Esophagus squamous epithelium (tissue), 5 donors: ENCODE measurements at places on chromosomes 6 and 20. TPM values are rescaled to one million over a fixed set of nuclear protein-coding genes. Genes with fewer than 3 reads are reported as not detected.

- H3K27ac ChIP-seq, result peak overlapping the region; percentile 12
- no peak for DNase-seq
- no peak overlapping the region for H3K4me3 ChIP-seq
- no peaks in the 10 kb centered on the region for H3K36me3 ChIP-seq
These were observed 8.5 kb downstream of the NRN1 start for GRCh38 chr6:5998236-5998635.

DNA sequence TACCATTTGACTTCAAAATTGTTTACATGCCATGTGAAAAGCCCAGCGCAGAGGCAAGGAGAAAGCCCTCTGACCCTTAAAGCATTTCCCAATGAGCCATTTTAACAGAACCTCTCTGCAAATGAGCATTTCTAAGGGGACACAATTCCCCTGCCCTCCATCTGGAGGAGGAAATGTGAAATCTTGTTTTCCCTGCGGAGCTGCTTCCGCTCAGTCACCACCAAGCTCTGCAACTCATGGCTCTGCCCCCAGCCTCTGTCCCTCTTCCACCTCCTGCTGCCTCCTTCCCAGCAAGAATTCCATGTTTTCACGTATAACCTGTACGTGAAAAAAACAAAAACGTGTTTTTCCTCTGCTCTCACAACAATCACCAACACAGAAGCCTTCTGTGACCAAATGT is 12.3 kb downstream of the RIN2 start:
- H3K4me3 ChIP-seq, result no peak overlapping the region
- H3K36me3 ChIP-seq, result no peaks in the 10 kb centered on the region
- no peak for DNase-seq
- H3K4me1 ChIP-seq, result peaks cover 2% of the 10 kb centered on the region
- H3K27me3 ChIP-seq, result no peaks in the 10 kb centered on the region
- H3K27ac ChIP-seq, result no peak overlapping the region

Gene BANF2
- total RNA-seq, result not detected

DNA sequence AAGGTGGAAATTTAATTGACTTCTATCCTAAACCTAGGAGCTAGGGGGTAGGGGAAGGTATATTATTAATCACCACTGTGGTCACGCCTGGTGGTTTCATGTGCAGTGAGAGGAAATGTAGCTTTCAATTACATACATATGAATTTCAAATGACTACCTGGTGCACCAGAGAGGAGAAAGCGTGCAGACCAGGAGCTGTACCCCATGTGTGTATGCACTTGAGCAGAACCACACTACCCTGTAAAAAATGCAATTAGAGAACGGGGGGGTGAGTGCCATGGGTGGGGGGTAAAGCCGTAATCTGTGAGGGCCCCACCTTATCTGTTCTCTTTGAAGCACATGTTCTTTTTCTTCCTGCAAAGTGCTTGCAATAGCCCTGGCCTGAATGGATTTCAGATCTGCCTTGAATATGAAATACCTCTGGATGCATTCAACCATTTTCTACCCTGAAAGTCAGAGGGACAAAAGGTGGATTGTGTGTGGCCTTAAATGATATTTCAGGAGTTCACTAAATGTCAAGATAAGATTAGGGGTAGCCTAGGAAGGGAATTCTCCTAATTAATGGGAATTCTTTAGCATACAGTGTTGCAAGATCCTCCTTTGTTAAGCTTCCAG is 30.9 kb upstream of the EDN3 start:
- no peaks in the 10 kb centered on the region for H3K4me1 ChIP-seq
- no peaks in the 10 kb centered on the region for H3K36me3 ChIP-seq
- H3K27me3 ChIP-seq, result no peaks in the 10 kb centered on the region
- no peak for DNase-seq
- H3K27ac ChIP-seq, result no peak overlapping the region
- no peak overlapping the region for H3K4me3 ChIP-seq

- no peaks in the 10 kb centered on the region for H3K36me3 ChIP-seq
- H3K27me3 ChIP-seq, result peaks cover 98% of the 10 kb centered on the region
- no peak overlapping the region for H3K4me3 ChIP-seq
- DNase-seq, result no peak
- no peaks in the 10 kb centered on the region for H3K4me1 ChIP-seq
These were observed 106.6 kb downstream of the TRIM27 start for GRCh38 chr6:28816909-28817807.

Gene AVP
- total RNA-seq, result not detected

DNA sequence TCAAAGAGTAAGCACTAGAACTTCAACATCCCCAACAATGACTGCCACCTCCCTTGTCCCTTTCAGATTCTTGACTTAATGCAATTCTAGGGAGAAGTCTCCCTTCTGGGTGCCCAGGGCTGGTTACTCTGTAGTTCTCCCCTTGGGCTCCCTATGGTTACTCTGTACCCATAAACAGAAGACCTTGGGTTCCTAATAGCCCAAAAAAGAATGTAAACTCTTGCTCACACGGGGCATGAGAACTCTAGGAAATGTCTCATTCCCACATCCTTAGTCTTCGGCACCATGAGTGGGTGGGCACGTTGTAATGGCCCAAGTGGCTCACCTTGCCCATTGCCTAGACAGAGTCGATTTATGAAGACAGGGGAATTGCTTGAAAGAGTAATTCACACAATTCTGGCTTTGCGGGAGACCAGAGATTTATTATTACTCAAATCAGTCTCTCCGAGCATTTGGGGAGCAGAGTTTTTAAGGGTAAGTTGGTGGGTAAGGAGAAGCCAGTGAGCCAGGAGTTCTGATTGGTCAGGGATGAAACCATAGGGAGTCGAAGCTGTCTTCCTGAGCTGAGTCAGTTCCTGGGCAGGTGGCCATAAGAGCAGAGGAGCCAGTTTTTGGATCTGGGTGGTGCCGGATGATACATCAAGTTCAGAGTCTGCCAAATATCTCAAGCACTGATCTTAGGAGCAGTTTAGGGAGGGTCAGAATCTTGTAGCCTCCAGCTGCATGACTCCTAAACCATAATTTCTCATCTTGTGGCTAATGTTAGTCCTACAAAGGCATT is 61.2 kb upstream of the SIRPG start:
- no peaks in the 10 kb centered on the region for H3K36me3 ChIP-seq
- H3K27me3 ChIP-seq, result no peaks in the 10 kb centered on the region
- no peak overlapping the region for H3K27ac ChIP-seq
- H3K4me1 ChIP-seq, result peaks cover 10% of the 10 kb centered on the region

DNA sequence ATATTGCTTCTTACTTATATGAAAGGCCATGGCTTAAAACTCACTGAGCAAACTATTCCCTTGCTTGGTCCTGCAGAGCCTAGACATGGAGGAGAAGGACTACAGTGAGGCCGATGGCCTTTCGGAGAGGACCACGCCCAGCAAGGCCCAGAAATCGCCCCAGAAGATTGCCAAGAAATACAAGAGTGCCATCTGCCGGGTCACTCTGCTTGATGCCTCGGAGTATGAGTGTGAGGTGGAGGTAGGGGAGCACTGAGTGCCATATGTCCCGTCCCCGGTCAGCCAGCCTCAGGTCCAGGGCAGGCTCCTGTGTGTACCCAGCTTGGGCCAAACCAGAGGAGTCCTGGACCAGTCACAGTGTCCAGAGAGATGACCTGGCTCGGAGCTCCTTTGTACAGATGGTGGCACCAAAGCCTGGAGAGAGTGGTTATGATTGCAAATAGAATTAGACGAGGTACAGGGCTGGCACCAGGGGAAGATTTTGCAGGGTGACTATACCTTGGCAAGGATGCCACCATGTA is 21.0 kb downstream of the EPB41L1 start:
- no peak overlapping the region for H3K4me3 ChIP-seq
- H3K36me3 ChIP-seq, result peaks cover 19% of the 10 kb centered on the region
- DNase-seq, result no peak
- H3K27ac ChIP-seq, result no peak overlapping the region

DNA sequence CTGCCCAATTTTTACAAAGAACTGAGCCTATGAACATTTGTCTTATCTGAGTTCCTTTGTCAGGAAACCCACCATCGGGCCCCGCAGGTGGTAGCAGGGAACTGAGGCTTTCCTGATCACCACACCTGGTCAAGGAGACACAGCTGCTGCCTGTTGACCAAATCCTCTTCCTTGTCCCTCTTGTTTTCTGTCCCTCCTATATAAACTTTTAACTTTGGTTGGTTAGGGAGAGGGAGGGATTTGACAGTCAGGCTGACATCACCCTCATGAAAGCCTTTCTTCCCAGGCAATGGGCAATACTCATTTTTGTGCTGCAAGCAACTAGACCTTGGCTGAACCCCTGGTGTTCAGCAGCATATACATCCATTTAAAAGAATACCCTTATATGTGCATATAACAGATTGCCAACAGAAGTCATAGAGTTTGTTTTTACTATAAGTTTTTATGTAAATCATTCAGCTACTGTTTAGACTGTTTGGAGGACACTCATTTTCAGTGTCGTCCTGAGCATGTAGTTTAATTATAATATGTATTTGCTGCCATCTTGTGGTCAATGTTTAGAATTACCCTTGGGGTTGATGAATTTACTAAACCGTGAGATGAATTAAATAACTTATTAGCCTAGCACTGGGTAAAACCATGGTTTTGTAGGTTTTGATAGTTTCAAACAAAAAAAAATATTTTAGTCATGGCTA is 17.0 kb downstream of the CRISP1 start:
- H3K27me3 ChIP-seq, result no peaks in the 10 kb centered on the region
- no peaks in the 10 kb centered on the region for H3K36me3 ChIP-seq
- no peak for DNase-seq
- H3K4me1 ChIP-seq, result no peaks in the 10 kb centered on the region

Gene CCR6
- 2.4 TPM for total RNA-seq

GRCh38 chr6:20001286-20001685 is 164.1 kb downstream of the ID4 start:
- no peaks in the 10 kb centered on the region for H3K27me3 ChIP-seq
- no peak overlapping the region for H3K27ac ChIP-seq
- DNase-seq, result no peak
- H3K36me3 ChIP-seq, result no peaks in the 10 kb centered on the region
- H3K4me3 ChIP-seq, result no peak overlapping the region
- no peaks in the 10 kb centered on the region for H3K4me1 ChIP-seq

- peak overlapping the region; percentile 98 for H3K27ac ChIP-seq
- H3K4me1 ChIP-seq, result peaks cover 31% of the 10 kb centered on the region
- no peaks in the 10 kb centered on the region for H3K27me3 ChIP-seq
- DNase-seq, result no peak
- H3K36me3 ChIP-seq, result no peaks in the 10 kb centered on the region
These were observed 1.7 kb upstream of the SCAF8 start for GRCh38 chr6:154731296-154732218.

GRCh38 chr20:43938932-43939761 is 24.5 kb downstream of the TOX2 start:
- peak overlapping the region; percentile 30 for H3K27ac ChIP-seq
- DNase-seq, result no peak
- peaks cover 75% of the 10 kb centered on the region for H3K4me1 ChIP-seq

- no peak overlapping the region for H3K27ac ChIP-seq
- H3K36me3 ChIP-seq, result no peaks in the 10 kb centered on the region
- no peak overlapping the region for H3K4me3 ChIP-seq
- H3K27me3 ChIP-seq, result no peaks in the 10 kb centered on the region
- no peaks in the 10 kb centered on the region for H3K4me1 ChIP-seq
These were observed 10.9 kb downstream of the ECHDC1 start for GRCh38 chr6:127332383-127332961.

Gene EPPIN
- total RNA-seq, result not detected
